Lung (tissue), 17 donors: ENCODE measurements at places on chromosomes 3 and 15. TPM values are rescaled to one million over a fixed set of nuclear protein-coding genes. Genes with fewer than 3 reads are reported as not detected.

DNA sequence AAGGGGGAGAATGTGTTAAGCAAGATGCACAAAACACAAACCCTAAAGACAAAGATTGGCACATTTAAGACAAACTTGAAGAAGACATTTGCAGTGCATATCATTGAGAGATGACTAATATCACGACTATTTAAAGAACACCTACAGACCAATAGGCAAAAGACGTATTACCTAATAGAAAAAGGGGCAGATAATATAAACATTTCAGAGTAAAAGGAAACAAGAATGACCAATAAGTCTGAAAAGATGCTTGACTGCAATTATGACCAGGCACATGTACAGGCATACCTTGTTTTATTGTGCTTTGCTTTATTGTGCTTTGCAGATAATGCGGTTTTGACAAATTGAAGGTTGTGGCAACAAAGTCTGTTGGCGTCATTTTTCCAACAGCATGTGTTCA is 4.9 kb downstream of the HACD3 start:
- DNase-seq = no peak

- DNase-seq = no peak
Measured at GRCh38 chr15:69857250-69857649, 240.5 kb downstream of the TLE3 start.

DNA sequence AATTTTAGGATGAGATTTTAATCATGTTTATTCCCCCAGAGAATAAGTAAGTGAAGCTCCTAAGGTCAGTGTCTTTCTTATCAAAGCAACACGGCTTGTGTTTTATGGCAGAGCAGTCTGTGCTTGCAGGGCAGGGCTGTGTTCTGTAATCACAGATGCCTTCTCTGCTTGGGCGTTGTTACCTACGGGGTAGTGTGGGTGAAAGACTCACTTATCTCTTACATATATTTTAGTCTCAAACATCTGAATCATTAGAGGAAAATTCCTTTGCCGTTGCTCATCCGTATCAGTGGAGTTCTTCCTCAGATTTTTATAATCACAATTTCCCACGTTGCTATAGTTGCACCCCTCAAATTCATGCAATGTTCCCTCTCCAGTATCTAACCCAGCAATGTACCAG is 271.7 kb upstream of the MEIS2 start:
- no peak for DNase-seq

DNA sequence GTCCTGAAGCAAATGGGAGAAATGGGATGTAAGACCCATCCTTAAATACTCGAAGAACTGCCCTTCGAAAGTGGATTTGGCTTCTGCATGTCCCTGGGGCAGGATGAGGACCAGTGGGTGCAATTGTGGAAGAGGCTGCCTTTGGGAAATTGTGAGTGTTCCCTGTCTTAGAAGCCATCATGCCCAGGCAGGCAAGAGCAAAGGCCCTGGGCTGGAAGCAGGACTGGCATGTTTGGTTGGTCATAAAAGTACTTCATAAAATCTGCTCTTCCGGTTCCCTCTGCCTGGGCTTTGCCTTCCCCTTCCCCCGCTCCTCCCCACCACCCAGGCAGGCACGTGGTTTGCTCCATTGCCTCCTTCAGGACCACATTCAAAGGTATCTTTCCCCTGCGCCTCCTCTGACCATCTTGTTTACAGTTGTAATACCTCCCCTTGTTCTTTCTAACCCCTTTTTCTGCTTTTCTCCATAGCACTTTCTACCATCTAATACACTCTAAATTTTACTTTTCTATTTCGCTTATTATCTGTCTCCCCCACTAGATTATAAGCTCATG is 8.3 kb downstream of the MINAR1 start:
- no peak for DNase-seq

DNA sequence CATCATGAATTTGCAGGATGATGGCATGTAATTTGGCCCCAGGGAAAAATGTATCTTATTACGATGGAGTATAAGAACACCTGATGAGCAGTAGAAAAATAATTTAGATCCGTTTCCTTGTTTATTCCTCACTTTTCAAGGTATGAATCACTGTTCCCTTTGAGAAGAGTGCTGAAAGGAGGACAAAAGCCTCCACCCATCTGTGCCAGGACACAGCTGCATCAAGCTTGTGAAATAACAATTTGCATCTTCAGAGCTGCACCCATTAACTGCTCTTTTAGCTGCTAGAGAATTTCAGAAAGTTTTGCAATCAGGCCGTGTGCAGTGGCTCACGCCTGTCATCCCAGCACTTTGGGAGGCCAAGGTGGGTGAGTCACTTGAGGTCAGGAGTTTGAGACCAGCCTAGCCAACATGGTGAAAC is 9.6 kb downstream of the CLDND1 start:
- DNase-seq = no peak

- DNase-seq = no peak
Measured at GRCh38 chr15:78147566-78147965, 1.6 kb upstream of the IDH3A start.

GRCh38 chr15:64894395-64895056 is 17.2 kb upstream of the ANKDD1A start:
- DNase-seq = no peak

DNA sequence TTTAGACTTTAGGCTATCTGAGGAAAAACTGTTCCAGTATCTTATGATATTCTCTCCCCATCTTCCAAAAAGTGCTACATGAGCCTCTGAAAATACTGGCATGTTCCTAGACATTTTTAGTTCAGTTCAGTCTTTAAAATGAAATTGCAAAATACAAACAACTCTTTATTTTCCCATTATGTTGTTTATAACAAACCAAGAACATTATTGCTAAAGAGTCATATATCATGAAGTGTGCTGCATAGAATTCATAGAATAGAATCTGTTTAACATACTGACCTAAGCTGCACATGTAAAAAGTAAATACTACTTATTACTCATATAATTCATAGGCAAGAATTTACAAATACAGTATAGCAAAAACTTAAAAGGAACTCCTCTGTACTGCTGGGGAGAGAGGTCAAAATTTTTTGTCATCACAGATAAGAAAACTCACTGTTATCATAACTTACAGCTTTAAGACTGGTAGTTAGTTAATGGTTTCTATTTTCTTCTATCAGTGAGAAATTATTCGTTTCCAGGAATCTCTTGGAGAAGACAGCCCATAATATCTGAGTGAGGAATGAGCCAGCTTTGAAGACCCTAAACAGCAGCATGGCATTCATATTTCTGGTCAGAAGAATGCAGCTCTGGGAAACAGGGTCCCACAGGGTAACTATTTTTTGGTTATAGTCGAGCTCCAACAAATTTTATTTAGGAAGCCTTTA is 32.2 kb downstream of the FILIP1L start:
- DNase-seq = no peak

DNA sequence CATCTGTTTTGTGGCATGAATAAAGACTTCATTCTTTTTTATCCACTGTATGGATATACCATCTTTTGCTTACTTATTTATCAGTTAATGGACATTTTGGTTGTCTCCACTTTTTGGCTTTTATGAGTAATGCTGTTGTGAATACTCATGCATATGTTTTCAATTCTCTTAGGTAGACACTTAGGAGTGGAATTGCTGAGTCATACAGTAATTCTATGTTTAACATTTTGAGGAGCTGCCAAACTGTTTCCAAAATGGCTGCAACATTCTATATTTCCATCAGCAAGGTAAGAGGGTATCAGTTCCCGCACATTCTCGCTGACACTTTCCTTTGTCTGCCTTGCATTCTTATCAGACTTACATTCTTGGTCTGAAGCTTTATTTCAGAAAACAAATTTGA is 191.1 kb downstream of the WNT5A start:
- DNase-seq = no peak

- DNase-seq = no peak
Measured at GRCh38 chr3:105764378-105765307, 104.2 kb downstream of the CBLB start.

The KCNMB2 gene
- total RNA-seq = 12.2 TPM

The SEMA7A gene
- total RNA-seq = 15.0 TPM

The DCLK3 gene
- 0.34 TPM for total RNA-seq

The ZNF770 gene
- total RNA-seq = 27.8 TPM
